ENCODE measurements at places on chromosomes 2 and 18.

DNA sequence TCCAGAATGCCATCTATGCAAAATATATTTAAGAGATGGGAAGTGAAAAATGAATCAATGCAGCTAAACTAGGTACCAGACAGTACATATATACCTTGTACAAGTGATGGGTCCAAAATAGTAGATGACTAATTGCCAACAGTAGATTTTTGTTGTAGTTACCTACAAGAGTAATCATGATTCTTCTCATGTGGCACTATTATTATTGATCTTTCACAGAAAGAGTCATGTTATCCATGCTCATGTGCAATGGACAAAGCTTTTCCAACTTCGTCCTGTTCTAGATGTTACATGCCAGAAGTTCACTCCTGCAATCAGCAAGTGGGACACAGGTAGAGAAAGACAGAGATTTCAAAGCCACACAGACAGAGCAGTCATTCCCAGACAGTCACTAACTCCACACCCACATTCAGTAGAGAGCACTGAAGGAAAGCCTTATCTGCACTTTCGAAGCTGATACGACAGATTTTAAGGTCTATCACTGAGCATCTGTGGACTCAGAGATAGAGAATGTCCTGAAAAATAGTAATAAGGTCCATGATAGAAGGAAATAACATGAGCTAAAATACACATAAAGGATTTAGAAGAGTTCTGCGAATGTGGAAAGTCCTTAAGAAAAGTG, 101.6 kb upstream of the ITPRID2 start:
- no peak for DNase-seq

DNA sequence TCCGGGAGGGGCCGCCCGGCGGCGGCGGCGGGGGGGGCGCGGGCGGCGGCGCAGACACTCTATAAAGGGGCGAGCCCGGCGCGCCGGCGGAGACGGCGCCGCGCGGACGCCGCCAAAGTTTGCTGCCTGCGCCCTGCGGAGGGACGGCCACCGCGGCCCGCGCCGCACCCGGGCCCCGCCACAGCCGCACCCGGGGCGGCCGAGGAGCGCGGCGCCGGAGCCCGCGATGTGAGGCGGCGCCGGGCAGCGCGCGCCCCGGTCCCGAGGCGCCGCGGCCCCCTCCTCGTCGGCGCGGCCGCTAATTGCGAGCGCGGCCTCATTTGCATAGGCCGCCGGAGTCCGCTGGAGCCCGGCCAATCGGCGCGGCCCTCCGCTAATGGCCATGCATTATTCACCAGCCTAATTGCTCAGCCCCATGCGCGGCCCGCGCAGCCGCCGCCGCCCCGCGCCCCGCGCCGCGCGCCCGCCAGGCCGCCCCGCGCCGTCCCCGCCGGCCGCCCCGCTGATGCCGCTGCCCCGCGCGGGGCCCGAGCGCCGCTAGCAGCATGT, at the start of gene SALL3:
Gene SALL3 (plus strand): TSS at position 89 of the 549 bp plus-strand sequence. CDS start 457 bp downstream, at position 546.
- no peak for DNase-seq

GRCh38 chr18:75533209-75533608, 105.7 kb upstream of the SMIM21 start:
- no peak for DNase-seq

DNA sequence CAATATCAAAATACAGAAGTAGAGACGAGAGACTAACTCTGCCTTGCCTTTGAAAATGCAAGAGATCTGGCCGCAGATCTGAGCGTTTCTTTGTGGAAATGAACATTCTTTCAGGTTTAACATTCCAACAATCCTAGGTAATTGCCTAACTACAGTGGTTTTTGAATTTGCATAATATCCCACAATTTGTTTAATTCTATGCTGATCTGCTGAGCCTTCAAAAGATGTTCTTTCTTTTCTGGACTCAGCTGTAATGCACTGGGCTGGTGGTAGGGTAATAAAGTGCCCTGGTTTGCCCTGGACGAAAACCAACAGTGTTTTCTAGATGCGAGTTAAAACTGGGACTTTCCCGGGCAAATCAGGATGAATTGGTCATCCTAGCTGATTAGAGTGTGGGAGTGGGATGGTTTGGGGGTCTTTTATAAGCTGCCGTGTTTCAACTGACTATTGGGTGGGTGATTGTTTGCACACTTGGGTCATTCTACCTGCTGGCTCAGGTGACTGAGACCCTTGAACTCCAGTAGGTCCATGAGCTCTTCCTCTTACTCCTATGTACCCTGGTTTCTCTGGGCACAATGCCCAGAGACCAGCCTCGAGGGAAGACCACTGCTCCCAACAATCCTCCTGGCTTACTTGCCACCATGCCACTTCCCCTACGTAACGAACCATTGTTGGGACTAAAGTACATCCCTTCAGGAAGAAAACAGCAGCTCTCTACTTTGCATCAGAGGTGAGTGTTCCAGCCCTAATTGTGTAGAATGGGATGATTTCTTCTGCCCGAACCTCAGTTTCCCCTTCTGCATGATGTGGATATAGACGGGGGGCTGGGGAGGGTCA, 3.4 kb upstream of the PAX8 start:
- DNase-seq, result no peak

GRCh38 chr2:69615969-69616368, 27.6 kb downstream of the AAK1 start:
- DNase-seq, result no peak

DNA sequence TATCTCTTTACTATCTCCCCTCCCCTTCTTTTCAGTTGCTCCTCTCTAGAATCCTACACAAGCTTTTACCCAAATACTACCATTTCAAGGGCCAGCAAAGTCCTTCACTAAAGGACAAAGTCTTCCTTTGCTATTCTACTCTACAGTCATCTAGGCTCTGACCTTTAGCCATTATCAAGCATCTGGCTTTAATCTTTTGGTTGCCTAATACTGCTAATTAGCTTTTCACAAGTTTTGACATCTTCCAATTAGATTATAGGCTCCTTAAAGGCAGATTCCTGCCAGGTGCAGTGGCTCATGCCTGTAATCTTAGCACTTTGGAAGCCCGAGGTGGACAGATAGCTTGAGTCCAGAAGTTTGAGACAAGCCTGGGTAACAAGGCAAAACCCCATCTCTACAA, 194.4 kb downstream of the SH3BP4 start:
- DNase-seq, result no peak

DNA sequence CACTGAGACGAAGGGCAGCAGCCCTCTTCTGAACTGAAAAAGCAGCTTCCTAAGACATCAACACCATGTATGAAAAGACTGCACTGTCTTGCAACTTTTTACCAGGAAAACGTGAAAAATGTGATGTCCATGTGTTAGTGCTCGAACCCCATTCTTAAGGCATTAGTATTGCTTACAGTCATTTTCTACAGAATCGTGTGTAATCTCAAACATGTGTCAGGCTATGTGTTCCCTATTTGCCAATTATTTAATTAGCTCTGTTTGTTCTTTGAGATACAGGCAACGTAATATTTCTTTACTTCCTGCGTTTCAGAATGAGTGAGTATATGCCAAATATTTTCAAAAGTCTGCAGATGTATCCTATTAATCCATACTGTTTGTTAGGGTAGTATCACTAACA, 307.7 kb upstream of the CCDC68 start:
- DNase-seq, result no peak

- no peak for DNase-seq
Measured at GRCh38 chr18:10330428-10330827, 124.0 kb upstream of the APCDD1 start.

Measured in head of caudate nucleus (tissue), 42 donors.